ENCODE measurements at places on chromosomes 6 and 20.
A peak's percentile ranks its signal among the peaks of the same experiment; 100 is the strongest.

- no peak for DNase-seq
These were observed 27.0 kb upstream of the ANKEF1 start for GRCh38 chr20:10007747-10008146.

DNA sequence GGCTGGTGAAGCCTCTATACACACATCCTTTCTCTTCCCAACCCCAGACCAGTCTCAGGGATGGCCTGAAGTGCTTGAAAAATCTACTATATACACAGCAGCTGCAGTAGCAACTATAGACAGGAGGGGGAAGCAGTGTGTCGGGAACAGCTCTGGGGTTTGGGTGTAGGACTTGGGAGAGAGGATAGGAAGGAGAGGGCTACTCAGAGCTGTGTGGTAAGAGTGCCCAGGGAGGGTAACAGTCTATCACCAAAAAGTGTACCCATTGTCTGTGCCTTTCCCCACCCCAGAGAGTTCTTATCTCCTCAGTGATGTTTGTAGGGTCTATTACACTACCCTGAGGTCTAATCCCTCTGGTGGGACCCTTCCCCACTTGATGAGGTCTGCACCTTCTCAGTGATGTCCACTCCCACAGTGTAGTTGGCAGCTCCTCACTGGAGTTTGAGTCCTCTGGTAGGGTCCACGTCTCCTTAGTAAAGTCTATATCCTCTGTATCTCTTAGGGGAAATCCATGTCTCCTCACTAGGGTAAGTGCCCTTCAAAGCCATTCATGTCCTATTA is 1.5 kb upstream of the GGT7 start:
- no peak for DNase-seq

DNA sequence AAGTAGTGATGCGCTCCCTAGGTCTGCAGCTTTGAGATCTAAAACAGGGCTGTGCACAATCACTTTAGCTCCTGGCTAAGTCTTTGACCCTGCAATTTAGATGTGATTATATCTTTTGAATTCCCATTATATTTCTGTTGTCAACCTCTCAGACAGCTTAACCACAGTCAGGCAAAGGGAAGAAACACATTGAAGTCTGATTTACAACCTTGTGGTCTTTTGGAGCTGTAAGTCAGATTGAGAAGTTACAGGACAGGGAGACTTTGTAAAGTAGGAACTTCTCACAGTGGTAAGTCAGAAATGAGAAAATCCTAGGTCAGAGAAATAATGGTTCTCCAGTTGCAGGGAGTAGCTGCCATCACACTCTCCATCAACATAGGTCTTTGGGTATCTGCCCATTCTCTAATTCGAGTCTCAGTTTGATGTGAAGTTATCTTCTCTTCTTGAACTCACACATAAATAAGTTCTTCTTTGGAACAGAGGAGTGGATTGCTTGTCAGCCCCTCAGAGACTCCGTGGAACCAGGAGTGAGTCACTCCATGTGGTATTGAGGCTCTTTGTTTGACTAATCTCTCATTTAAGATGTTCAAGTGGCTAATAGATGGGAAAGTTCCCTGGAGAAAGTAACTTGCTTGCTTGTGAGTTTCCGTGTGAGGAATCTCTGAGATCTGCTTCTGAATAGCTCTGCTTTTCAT is 35.0 kb upstream of the SGK1 start:
- no peak for DNase-seq

DNA sequence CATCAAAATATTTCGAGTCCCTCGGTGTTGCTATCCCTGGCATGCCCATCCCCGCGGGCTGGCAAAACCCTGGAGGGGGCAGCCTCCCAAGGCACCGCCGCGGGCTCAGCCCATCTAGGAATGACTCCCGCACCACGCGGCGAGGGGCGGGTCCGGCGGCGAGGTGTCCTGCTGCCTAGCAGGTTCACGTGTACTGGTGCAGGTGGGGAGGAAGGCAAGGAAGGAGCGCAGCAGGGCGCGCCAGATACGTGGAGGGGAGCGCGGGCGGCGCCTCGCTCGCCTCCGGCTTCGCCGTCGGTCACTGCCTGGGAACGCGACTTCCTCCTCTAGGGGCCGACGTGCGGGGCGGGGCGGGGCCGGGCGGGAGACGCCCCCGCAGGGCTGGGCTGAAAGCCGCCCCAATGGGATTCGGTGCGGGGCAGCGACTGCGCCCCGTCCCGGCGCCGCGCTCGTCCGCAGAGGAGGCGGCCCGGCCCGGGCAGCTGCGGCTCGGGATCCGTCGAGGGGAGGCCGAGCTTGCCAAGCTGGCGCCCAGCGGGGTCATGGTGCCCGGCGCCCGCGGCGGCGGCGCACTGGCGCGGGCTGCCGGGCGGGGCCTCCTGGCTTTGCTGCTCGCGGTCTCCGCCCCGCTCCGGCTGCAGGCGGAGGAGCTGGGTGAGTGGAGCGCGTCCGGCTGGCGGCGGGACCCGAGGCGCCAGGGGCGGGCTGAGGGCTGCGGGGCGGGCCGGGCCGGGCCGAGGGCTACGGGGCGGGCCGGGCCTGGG is at the start of gene DCBLD1:
Gene DCBLD1 (plus strand): TSS at position 435 of the 764 bp plus-strand sequence. CDS start 108 bp downstream, at position 543.
- DNase-seq: peak; percentile 21

DNA sequence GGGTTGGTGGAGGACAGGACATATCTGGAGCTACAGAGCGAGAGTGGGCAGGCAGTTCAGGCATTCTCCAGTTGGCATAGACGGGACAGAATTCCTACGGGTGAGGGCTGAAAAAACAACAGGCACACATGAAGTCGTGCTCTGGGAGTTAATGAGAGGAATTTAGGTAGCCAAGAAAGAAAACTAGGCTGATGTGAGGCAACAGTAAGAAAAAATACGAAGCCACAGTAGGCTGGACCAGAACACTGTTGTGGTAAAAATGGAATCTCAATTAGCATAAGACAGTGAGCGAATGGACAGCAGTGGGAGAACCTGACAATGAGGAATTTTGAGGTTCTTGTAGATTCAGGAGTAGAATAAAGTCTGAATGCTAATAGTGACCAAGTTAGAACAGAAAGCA is 488.1 kb upstream of the AGPAT4 start:
- DNase-seq: no peak

DNA sequence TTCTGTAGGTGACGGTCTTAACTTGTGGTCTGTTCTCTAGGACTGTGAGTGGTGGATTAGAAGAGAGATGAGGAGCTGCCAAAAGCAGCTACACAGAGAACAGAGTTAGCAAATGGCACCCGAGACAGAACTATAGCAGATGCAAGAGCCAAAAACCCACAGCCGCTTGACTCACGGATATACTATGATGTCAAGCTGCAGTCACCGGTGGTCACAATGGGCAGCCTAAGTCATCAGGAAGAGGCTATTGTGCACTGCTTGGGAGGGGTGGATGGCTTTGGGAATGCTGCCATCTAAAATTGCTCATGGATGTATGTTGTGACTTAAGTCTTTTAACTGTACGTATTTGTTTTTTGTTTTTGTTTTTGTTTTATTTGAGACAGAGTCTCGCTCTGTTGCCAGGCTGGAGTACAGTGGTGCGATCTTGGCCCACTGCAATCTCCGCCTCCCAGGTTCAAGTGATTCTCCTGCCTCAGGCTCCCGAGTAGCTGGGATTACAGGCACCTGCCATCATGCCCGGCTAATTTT is at the start of gene GTSF1L:
Gene GTSF1L (minus strand): TSS at position 192 of the 528 bp plus-strand sequence. CDS start 308 bp downstream, outside the sequence.
- no peak for DNase-seq

DNA sequence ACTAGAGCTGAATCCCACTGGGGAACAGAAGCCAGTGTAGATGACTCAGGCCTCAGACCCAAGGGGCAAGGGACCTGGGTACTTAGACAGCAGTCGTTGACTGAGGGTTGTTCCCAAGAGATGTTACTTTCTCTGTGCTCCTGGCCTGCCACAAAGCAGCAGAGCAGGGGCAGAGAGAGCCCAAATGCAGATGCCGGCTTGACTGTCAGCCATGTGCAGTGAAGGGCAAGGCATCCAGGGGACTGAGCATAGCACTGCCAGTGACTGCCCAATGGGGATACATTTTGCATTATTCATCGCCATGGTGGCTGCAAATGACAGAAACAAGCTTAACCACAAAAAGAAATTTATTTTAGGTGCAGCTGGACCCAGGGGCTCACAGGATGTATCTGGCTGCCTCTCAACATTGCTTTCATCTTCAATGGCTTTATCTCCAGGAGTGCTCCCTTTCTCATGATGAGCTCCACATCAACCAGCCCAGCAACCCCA is 7.6 kb upstream of the TP53RK start:
- no peak for DNase-seq

GRCh38 chr6:70590400-70590799 is 23.7 kb downstream of the SDHAF4 start:
- DNase-seq: no peak

DNA sequence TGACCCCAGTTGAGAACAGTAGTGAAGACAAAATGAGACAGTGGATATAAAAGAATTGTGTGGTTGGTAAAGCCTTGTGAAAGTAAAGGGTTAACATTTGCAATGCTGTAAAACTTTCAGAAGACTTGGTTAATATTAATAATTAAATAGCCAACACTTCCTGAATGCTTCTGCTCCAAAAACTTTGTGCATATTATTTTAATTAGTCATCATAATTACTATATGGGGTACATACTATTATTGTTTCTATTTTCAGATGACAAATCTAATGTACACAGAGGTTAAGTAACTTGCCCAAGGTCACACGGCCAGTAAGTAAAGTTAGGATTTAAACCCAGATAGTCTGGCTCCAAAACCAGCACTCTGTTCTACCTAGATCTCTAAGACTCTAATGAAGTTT is 291.3 kb downstream of the OGFRL1 start:
- no peak for DNase-seq

DNA sequence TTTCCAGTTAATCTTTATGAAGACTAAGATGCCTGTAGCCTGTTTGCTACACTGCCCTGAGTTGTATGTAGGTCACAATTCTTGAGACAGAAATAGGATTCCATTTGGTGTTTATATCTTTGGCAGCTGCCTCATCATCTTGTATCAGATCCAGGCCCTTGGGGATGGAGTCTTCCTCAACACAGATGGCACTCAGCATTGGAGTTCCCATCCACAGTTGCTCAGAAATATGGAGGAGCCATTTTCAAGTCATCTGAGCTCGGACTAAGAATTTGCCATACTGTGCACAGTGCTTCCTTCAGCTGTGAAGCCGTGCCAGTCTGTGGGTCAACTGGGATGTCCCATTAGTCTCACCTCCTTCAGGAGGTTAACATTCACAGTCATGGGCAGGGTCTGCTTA is 156.6 kb downstream of the ZDHHC14 start:
- DNase-seq: no peak

DNA sequence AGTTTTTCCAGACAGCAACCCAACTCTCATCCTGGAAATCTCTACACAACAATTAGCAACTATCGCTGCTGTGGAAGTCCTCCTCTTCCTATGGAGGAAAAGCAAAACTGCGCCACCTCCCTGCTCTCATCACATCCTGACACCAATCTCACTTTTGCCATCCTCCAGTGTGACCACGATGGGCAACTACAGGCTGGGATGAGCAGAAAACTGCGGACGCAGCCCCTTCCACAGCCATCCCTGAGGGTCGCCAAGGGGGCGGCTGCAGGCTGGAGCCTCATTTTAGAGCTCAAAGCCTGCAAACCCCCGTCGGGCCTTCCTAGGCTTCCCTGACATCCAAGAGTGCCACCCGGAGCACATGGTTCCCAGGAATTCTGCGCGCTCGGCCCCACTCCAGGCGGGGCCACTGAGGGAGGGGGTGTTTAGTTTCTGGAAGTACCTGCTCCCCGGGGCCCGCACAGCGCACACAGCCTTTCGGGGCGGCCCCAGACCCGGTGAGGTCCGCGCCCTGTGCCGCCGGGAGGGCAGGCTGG is 1.2 kb downstream of the TCFL5 start:
- no peak for DNase-seq

DNA sequence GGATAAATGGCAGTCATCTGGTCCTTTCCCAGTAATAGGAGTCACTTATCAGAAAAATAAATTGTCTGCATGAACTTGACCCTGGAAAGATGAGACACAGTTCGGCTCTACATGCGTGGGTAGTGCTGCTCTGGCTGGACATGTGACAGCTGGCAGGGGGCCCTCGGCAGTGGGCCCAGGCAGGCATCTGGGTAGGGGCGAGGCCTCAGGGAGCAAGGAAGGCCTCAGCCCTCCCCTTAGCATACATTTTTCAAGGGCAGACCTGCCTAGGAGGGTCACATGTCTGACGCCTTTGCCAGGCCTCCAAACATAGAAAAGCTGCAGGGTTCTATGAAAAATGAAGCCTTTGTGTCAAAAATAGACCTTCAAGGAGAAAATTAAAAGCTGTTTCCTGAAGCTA is 12.8 kb upstream of the ILRUN start:
- DNase-seq: no peak

DNA sequence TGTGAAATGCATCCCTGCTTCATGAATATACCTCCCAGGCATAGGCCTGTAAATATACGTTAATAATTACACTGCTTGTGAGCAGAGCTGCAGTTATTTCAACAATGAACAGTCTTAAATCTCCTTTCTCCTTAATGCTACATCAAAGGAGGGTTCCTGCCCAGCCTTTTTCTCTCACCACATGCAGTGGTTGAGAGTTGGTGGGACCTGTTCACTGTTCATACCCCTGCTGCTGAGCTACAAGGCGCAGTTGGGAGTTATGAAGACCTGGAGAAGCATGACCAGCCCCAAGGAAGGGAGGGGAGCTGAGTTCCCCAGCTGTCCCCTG is 111.9 kb upstream of the FOXQ1 start:
- no peak for DNase-seq

DNA sequence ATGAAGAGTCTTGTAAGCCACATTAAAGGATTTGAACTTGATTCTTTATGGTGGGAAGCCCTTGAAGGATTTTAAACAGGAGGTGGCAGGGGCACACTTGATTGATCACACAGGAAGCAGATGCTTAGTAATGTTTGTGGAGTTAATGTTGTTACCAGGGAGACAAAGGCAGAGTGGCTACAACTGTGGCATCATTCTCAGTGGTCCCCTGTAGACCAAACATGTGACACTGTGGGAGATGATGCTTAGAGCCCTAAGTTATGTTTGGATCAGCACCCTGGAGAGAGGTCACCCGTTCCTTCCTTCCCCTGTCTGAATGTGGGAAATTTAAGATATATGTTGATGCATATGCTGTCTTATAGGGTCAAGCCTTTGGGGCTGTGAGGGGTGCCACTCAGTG is 53.2 kb downstream of the EIF2S2 start:
- no peak for DNase-seq

- no peak for DNase-seq
These were observed 677.5 kb downstream of the HDGFL1 start for GRCh38 chr6:23246896-23247295.

GRCh38 chr20:15446373-15446772 is 1109.0 kb upstream of the FLRT3 start:
- no peak for DNase-seq

GRCh38 chr6:148842296-148843019 is 95.6 kb downstream of the UST start:
- DNase-seq: no peak
